ENCODE measurements at places on chromosomes 2 and 18. TPM values are rescaled to one million over a fixed set of nuclear protein-coding genes. Genes with fewer than 3 reads are reported as not detected.

SERPINB3 gene
- 0.34 TPM for polyA plus RNA-seq

GAREM1 gene
- 3.5 TPM for polyA plus RNA-seq

GALNT3 gene
- 5.5 TPM for polyA plus RNA-seq

DNA sequence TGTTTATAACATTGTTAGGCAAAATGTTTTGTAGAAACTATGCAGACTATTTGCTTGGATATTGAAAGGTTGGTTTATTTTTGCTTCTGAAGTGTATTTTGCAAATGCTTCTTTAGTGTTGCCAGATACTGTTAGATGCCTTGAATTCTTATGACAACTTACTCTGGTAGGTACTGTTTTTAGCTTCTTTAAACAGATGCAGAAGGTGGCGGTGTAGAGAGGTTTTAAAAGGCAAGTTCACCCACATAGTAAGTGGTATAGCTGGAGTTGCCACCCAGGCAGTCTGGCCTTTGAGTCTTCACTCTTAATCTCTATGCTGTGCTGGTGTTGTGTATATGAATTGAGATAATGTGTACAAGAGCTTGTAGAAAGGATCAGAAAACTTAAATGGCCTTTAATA lies 3.6 kb downstream of the PCYOX1 start:
- no peaks in the 10 kb centered on the region for H3K27me3 ChIP-seq
- H3K4me1 ChIP-seq, result peaks cover 11% of the 10 kb centered on the region
- no peak overlapping the region for H3K27ac ChIP-seq
- H3K36me3 ChIP-seq, result no peaks in the 10 kb centered on the region

GRCh38 chr2:56985609-56986008 lies 801.8 kb downstream of the CCDC85A start:
- no peaks in the 10 kb centered on the region for H3K36me3 ChIP-seq
- no peak for DNase-seq
- no peak overlapping the region for H3K27ac ChIP-seq
- no peaks in the 10 kb centered on the region for H3K4me1 ChIP-seq
- no peak overlapping the region for H3K4me3 ChIP-seq

- no peaks in the 10 kb centered on the region for H3K36me3 ChIP-seq
- no peak overlapping the region for H3K4me3 ChIP-seq
- DNase-seq, result no peak
- no peak overlapping the region for H3K27ac ChIP-seq
Measured at GRCh38 chr2:56127463-56128152, 56.2 kb upstream of the CCDC85A start.

GRCh38 chr18:58565021-58565420 lies 63.9 kb downstream of the ALPK2 start:
- H3K4me3 ChIP-seq, result no peak overlapping the region
- no peak overlapping the region for H3K27ac ChIP-seq
- H3K4me1 ChIP-seq, result no peaks in the 10 kb centered on the region
- DNase-seq, result no peak

- H3K36me3 ChIP-seq, result no peaks in the 10 kb centered on the region
- no peak overlapping the region for H3K27ac ChIP-seq
- H3K4me1 ChIP-seq, result peaks cover 14% of the 10 kb centered on the region
Measured at GRCh38 chr2:29304399-29305060, 189.3 kb downstream of the CLIP4 start.

DNA sequence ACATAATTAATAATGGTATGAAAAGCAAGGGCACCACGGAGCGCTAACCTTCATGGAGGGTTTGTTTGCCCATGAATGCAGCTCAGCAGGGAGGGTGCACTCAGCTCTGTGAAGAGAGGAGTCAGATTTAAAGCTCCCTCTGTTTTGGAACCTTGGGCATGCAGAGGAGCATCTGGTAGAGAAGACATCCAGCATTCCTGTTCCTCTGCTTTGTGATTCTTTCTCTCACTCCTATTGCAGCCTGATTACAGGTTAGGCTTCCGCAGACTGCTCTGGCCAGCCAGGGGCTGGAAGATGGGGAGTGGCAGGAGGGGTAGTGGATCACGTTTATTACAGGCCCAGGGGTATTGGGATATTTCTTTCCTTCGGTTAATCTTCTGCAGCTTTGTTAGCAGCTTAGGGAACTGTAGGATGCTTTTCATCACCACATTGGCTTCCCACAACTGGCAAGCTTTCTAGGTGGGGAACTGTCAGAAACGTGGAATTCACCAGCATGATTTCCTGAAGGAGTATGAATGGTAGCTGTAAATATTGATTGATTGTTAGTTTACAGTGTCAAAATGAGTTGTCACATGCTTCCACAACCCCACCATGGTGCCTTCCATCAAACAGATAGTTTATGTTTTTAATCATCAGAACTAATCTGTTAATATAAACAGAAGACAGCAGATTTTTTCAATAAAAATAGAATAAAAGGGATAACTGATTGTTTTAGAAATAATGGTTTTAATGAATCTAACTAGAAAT lies 201.1 kb downstream of the VAPA start:
- no peaks in the 10 kb centered on the region for H3K36me3 ChIP-seq
- H3K4me1 ChIP-seq, result no peaks in the 10 kb centered on the region
- no peaks in the 10 kb centered on the region for H3K27me3 ChIP-seq
- no peak overlapping the region for H3K27ac ChIP-seq
- DNase-seq, result no peak
- no peak overlapping the region for H3K4me3 ChIP-seq

DNA sequence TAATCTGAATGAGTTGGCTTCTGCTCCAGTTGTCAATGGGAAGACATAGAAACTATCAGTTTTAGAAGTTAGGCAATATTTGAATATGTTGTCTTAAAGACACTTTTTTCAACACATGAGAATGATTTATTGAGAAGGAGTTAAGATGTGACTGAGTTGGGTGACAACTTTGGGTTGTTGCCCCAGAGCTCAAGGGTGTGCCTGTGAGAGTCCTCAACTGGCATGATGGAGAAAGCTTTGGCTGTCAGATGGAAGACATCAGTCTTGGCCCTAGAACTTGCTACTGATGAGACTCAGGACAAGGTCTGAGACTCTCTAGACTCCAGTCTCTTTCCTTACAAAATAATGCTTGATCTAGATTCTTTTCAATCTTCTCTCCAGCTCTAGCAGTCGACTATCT lies 69.0 kb upstream of the CTAGE1 start:
- H3K27ac ChIP-seq, result no peak overlapping the region
- H3K36me3 ChIP-seq, result no peaks in the 10 kb centered on the region
- no peaks in the 10 kb centered on the region for H3K4me1 ChIP-seq
- no peak overlapping the region for H3K4me3 ChIP-seq

DNA sequence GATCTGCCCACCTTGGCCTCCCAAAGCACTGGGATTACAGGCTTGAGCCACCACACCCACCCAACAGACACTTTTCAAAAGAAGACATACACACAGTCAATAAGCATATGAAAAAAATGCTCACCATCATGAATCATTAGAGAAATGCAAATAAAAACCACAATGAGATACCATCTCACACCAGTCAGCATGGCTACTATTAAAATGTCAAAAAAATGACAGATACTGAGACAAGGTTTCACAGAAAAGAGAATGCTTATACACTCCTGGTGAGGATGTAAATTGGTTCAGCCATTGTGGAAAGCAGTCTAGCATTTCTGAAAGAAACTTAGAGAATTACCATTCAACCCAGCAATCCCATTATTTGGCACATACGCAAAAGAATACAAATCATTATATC lies 1947.2 kb downstream of the SUCLG1 start:
- H3K27me3 ChIP-seq, result no peaks in the 10 kb centered on the region
- H3K4me1 ChIP-seq, result no peaks in the 10 kb centered on the region
- no peak overlapping the region for H3K27ac ChIP-seq
- H3K4me3 ChIP-seq, result no peak overlapping the region
- no peaks in the 10 kb centered on the region for H3K36me3 ChIP-seq
- no peak for DNase-seq

GRCh38 chr2:240435457-240435947 lies at the start of gene GPC1:
GPC1 (plus strand) TSS chr2:240435663; CDS start chr2:240435919, 256 bp downstream.
- peak within 1 kb of the TSS; percentile 15 for H3K4me3 ChIP-seq
- no peaks in the 10 kb centered on the region for H3K27me3 ChIP-seq
- peak within 1 kb of the TSS; percentile 79 for H3K27ac ChIP-seq
- peak; percentile 79 for DNase-seq
- H3K4me1 ChIP-seq, result peaks cover 33% of the 10 kb centered on the region
- no peaks in the 10 kb centered on the region for H3K36me3 ChIP-seq

- H3K4me1 ChIP-seq, result peaks cover 37% of the 10 kb centered on the region
- H3K36me3 ChIP-seq, result no peaks in the 10 kb centered on the region
- H3K4me3 ChIP-seq, result peak overlapping the region; percentile 81
- no peaks in the 10 kb centered on the region for H3K27me3 ChIP-seq
Measured at GRCh38 chr2:3377279-3377611, 373 bp downstream of the EIPR1 start.

Data from adrenal gland (tissue), 19 donors.